ENCODE measurements at places on chromosomes 6 and 20.

GRCh38 chr6:106102967-106103727 lies 17.0 kb downstream of the PRDM1 start:
- no peak for DNase-seq

DNA sequence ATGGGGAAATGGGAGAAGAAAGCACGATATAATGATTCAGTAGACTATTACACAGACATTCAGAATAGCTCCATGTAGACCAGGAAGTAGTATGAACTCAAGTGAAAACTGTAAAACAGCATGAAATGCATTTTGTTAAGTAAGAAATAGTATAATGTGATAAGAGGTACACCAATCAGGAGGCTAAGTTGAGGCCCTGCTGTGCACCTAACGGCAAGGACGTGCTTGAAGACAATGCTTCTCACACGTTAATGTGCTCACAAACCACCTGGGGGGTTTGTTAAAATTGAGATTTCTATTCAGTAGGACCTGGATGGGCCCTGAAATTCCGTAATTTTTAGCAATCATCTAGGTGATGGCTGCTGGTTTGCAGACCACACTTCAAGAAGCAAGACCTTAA lies 178.9 kb upstream of the SULF2 start:
- no peak for DNase-seq

GRCh38 chr6:170393807-170394399 lies 87.3 kb downstream of the FAM120B start:
- DNase-seq, result no peak

- DNase-seq, result no peak
Observed at GRCh38 chr20:50335105-50335504, 144.5 kb downstream of the CEBPB start.

GRCh38 chr6:53669592-53669991 lies 4.0 kb upstream of the KLHL31 start:
- no peak for DNase-seq

DNA sequence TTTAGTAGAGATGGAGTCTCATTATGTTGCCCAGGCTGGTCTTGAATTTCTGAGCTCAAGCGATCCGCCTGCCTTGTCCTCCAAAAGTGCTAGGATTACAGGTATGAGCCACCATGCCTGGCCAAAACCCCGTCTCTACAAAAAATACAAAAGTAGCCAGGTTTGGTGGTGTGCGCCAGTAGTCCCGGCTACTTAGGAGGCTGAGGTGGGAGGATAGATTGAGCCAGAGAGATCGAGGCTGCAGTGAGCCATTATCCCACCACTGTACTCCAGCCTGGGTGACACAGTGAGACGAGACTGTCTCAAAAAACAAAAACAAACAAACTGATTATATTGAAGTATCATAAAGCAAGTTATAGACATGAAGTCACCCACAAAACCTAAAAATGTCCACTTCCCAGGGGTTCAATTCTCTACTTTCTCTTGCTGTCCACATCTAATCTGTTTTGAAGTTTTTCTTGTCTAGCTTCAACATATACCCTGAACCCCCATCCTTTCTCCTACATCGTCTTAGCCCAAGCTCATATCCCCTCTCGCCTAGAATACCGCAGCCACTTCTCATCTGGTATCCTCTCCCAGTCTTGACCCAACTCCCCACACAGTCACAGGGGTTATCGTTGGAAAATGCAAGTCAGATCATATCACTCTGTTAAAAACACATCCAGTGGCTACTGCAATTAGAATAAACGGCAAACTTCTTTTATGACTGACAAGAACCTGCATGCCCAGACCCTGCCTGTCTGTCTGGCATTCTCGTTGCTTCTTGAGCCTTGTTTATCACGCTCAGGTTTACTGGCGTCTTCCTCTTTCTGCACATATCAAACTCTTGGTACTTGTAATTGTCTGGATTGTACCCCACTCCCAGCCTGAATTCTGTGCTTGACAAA lies 20.1 kb upstream of the NCOA3 start:
- no peak for DNase-seq

GRCh38 chr6:141969201-141969600 lies 163.5 kb upstream of the GJE1 start:
- DNase-seq, result no peak

- DNase-seq, result no peak
Observed at GRCh38 chr20:5180933-5181332, 54.1 kb downstream of the CDS2 start.

DNA sequence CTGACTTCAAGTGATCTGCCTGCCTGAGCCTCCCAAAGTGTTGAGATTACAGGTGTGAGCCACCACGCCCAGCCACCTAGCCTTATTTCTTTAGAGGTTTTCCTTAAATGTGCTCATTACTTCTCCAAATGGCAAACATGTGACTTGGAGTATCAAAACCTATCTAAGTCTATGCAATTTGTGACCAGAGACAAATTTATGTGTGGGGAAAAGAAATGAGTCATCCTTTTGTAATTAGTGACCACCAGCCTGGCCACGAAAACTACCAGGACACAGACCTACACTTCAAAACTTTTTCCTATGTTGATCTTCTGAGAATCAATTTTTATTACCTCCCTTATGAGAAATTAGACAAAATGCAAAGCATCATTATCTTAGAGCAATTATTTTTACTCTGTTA lies 64.6 kb upstream of the OGFRL1 start:
- DNase-seq, result no peak

GRCh38 chr6:4210629-4211419 lies 75.4 kb upstream of the ECI2 start:
- DNase-seq, result peak; percentile 25

GRCh38 chr6:41078101-41078500 lies 5.3 kb downstream of the NFYA start:
- DNase-seq, result no peak

DNA sequence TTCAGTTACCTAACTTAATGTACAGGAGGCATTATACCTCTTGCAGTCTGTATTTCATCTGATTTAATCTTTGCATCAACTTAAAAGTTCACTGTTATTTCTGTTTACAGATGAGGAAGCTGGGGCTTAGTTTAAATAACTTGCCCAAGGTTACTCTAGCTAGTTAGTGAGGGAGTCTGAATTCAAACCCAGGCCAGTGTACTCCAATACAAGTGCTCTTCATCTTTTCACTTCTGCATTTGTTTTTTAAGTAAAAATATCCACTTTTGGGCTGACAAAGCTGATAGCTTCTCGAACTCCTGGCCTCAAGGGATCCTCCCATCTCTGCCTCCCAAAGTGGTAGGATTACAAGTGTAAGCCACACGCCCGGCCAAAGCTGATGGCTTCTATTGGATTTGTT lies 23.6 kb downstream of the RREB1 start:
- no peak for DNase-seq

DNA sequence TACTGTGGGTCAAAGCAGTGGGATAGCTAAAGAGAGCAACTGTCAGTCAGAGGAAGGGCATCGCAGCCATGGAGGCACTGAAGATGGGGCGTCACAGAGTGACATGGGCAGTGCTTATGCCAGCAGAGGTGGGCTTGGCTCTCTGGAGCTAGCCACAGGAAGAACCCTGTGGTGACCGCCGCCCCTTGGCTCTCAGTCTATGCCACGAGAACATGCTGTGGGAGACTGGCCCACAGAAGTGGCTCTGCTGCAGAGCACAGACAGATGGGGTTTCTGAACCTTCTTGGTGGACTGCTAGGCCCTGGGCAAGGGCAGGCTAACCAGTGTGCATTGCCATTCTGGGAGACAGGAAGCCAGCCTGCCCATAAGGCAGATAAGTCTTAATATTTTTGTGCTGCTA lies 290.0 kb upstream of the SUPT3H start:
- no peak for DNase-seq

- no peak for DNase-seq
Observed at GRCh38 chr20:37042986-37043972, 52.5 kb downstream of the RBL1 start.
